ENCODE measurements at places on chromosomes 1 and 21.

- DNase-seq = no peak
These were observed 42.7 kb upstream of the SLC19A2 start for GRCh38 chr1:169528215-169529067.

DNA sequence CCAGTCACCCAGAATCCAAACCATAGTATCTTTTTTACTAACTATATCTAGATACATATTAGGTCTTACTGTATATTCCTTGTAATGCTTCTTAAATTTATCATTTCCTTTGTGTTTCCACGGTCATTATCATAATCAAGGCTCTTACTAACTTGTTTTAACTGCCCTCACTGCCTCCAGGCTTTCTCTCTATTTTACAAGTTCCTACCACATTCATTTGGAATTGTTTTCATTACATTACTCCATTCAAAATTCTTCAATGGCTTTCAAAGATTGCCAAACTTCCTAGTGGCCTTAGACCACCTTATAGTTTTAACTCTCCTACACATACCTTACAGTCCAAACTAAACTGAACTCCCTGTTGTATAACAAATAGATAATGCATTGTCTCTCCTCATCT lies 6.3 kb downstream of the HFM1 start:
- DNase-seq = no peak

DNA sequence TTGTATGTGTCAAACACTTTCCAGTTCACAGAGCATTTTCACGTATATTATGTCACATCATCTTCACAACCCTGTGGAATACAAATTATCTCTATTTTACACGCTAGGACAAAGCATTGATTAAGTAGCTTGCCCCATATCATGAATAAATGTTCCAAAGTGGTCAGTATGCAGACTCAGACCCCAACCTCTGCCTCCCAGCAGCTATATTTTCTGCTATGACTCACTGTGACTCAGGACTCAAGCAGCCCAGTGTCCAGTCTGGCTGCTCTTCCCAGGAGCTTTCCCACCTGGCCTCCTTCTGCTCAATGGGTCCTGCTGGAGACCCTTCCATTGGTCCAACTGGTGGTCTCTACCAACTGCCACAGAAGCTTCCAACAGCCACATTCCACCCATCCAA lies 56.0 kb upstream of the RAP1A start:
- no peak for DNase-seq

DNA sequence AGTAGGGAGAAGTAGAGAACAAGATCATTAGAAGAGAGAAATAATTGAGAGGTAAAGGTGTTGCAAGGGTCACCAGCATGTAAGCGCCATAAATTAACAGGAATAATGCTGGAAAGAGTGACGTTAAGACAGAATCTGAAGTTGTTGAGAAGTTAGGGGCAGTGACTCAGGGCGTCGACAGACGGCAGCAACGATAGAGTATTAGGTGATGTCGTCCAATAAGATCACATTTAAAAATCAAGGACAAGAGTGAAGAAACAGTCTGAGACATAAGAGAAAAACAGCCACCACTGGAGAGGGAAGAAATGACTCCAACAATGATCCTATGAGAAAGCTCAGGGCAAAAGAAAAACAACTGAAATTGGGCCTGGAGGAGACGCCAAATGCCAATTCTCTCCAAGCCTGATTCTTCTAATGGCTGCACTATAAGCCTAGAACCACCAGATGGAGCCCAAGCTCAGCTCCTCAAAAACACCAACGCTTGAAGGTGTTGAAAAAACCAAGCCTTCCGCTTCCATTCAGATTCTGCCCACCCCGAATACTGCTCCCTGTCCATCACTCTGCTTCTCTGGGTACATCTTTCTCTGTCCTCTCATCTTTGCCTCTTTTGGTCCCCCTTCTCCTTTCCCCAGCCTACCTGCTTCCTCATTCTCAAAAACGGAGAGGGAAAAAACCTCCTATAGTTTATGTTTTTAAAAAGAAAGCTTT lies 70.0 kb downstream of the LUZP1 start:
- DNase-seq = peak; percentile 58

- no peak for DNase-seq
These were observed 147.7 kb downstream of the SYT2 start for GRCh38 chr1:202562444-202563060.

DNA sequence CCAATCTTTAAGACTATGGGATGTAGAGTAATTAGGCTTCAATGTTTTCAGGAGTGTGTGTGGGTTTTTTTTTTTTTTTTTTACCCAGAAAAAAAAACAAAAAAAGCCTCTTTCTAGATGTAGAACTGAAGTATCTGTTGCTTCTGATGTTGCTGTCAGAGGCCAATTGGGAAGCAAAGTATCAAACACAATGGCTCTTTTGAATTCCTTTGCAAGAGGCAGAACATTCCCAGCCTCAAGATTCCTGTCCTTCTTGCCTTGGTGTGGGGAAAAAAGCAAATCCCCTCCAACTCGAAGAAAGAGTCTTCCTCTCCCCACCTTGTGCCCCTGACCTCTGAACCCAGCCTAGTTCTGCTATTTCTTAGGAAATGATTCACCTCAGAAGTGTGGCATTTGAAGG lies 55.4 kb upstream of the LMO4 start:
- no peak for DNase-seq
